ENCODE measurements at places on chromosomes 5 and 9.

DNA sequence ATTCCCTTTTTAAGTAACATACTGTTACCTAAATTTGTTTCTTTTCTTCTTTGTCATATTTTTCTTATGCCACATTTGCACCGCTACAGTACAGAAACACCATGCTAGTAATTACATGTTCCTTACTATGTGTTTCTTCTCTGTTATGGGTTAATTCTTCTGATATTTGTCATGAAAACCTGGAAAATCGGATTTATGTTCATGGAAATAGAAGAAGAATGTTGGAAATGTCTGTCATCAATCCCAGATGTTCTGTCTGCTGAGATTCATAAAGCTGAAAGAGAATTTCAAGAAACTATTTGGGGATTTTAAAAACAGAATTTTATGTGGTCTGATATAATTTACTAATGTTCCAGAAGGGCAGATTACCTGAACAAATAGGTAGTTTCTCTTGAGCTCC is 305.2 kb upstream of the NREP start:
- no peaks in the 10 kb centered on the region for H3K36me3 ChIP-seq
- H3K4me3 ChIP-seq = no peak overlapping the region

DNA sequence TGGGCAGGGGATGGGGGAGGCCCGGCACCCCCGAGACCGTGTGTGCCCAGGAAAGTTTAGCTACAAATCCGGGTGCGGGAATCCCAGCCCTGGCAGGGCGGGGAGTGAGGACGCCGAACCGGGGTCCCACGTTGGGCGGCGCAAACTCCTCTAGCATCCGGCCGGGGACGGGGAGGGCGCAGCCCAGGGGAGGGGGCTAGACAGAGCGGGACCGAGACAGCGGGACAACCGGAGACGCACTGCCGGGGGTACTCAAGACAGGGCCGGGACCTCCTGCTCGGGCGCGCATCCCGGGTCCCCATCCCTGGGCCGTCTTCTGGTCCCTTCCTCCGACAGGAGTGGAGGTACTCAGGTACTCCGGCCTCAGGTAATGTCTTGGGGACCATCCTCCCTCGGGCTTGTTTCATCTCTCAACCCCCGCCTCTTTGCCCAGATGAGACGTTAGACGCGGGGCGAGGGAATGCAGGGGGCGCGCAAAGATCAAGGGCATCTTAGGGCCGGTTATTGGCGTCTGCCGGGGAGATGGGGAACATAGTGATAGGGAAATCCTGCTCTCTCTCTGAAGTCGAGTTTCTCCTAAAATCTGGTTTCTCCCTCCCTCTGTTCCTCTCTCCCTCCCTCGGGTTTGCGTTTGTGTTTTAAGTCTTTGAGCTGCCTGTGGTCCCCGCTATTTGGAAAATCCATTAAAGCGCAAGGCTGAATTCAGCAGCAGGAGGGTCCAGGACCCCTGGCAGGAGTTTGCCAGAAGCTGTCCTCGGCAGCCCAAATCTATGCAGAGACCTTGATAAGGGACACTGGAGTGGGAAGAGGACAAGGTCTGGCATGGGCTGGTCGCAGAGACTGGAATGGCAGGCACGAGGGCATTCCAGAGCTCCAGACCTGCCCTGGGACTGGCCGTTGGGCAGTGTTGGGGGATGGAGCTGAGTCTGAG is 815 bp downstream of the PDZD2 start:
- H3K4me3 ChIP-seq = peak overlapping the region; percentile 87
- no peak for DNase-seq
- H3K27ac ChIP-seq = no peak overlapping the region
- peaks cover 6% of the 10 kb centered on the region for H3K27me3 ChIP-seq
- H3K4me1 ChIP-seq = peaks cover 13% of the 10 kb centered on the region

DNA sequence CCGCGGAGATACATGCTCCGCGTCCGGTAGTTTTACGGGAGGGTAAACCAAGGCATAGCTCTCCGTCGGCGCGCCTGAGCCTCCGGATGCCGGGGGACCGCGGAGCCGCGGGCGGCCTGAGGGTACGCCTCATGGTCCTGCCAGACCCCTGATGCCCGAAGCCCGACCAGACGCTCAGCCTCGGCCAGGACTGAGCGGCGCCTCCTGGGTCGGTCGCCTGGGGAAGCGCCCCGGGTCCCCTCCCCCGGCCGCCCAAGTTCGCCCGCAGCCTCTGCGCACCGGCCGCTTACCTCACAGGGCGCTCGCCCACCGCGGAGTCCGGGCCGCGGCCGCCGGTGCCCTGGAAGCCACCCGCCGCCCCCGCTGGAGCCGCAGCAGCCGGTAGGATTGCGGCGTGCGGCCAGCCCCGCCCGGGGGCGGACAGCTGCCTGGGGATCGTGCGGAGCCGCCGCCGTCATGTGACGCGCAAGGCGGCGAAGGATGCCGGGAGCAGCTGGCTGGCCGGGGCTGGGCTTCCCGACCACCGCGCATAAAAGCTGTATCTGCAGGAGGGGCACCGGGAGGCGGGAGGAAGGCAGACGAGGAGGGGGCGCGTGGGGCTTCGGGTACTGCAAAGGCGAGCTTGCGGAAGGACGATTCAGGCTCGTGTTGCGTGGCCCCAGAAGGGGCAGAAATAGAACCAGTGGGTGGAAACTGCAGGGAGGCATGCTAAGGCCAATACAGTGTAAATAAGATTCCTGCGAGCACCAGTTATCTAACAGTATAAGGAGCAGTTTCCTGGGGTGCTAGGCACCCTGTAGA is at the start of gene FBXO10:
FBXO10 (minus strand) TSS at position 460 of the 801 bp plus-strand sequence. CDS start 34,612 bp downstream, outside the sequence.
- no peaks in the 10 kb centered on the region for H3K36me3 ChIP-seq
- H3K27me3 ChIP-seq = no peaks in the 10 kb centered on the region
- DNase-seq = peak; percentile 74
- peaks cover 6% of the 10 kb centered on the region for H3K4me1 ChIP-seq
- peak within 1 kb of the TSS; percentile 79 for H3K27ac ChIP-seq

DNA sequence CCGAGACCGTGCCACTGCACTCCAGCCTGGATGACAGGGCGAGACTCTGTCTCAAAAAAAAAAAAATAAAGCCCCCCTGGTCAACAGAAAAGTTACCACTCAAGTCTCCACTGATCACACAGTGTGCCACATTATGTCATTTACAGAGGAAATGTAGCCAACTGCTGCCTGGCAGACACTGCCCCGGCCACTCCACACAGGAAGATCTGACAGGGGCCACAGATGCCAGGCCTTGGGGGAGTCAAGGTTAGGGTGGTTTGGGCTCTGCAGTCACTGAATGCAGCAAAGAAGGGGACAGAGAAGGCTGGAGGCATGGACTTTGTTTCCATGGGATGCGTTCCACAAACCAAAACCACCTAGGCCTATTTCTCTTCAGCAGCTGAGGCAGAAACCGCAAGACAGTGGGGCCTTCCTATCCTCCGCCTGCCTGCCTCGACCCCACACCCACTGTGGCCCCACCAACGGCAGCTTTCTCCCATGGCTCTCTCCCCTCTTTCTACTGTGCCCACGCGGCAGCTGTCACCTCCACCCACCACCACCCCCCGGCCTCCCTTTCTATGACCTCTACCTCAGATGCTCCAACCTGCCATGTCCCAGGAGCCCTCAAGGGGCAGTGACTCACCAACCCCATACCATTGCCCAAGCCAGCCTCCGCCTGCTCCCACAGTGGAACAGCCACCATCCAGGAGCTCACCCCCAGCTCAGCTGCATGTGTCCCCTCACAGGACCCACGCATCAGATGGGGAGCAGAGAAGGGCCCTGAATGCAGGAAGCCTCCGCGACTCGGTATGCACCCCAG is 12.4 kb downstream of the IPPK start:
- H3K36me3 ChIP-seq = peaks cover 46% of the 10 kb centered on the region
- H3K4me1 ChIP-seq = no peaks in the 10 kb centered on the region
- no peak overlapping the region for H3K27ac ChIP-seq
- DNase-seq = no peak
- no peak overlapping the region for H3K4me3 ChIP-seq
- no peaks in the 10 kb centered on the region for H3K27me3 ChIP-seq

GRCh38 chr9:107345327-107345726 is 62.2 kb downstream of the RAD23B start:
- no peaks in the 10 kb centered on the region for H3K4me1 ChIP-seq
- H3K27ac ChIP-seq = no peak overlapping the region
- no peaks in the 10 kb centered on the region for H3K27me3 ChIP-seq
- no peak overlapping the region for H3K4me3 ChIP-seq
- no peaks in the 10 kb centered on the region for H3K36me3 ChIP-seq

- H3K4me1 ChIP-seq = no peaks in the 10 kb centered on the region
- H3K4me3 ChIP-seq = no peak overlapping the region
- no peak for DNase-seq
- H3K36me3 ChIP-seq = no peaks in the 10 kb centered on the region
These were observed 125.3 kb downstream of the ST8SIA4 start for GRCh38 chr5:100777680-100778300.

- H3K4me3 ChIP-seq = no peak overlapping the region
- H3K27ac ChIP-seq = no peak overlapping the region
- H3K36me3 ChIP-seq = no peaks in the 10 kb centered on the region
- H3K27me3 ChIP-seq = no peaks in the 10 kb centered on the region
These were observed 20.9 kb upstream of the ARHGAP26 start for GRCh38 chr5:142749321-142749720.

DNA sequence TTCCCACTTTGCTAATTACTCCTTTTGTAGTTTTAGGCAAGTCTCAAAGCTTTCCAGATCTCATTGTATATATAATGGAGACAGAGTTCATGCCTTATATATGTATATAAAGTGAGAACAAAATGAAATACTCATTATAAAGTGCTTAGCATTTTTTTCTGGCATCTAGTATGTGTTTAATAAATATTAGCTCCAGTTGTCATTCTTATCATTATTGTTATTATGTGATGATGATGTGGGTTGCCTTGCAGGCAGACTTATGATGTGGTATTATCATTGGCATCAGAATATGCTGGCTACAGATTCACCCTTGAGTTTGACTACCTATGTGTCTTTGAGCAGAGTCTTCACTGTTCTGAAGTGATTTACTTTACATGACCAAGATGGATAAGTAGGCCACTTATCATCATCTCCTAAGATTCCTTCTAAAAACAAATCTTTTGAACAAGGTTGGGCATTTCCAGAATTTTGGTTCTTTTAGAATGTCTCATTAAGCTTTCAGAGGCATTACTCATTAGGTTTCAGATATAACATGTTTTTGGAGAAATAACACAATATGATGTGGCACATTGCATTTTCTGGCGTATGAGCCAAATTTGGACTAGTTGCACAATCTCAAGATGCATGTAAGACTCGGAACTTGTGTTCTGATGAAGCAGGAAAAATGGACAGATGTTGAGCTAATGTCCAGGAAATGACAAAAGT is 145.6 kb upstream of the TNC start:
- H3K36me3 ChIP-seq = no peaks in the 10 kb centered on the region
- no peak overlapping the region for H3K27ac ChIP-seq
- H3K4me1 ChIP-seq = no peaks in the 10 kb centered on the region
- H3K27me3 ChIP-seq = no peaks in the 10 kb centered on the region

DNA sequence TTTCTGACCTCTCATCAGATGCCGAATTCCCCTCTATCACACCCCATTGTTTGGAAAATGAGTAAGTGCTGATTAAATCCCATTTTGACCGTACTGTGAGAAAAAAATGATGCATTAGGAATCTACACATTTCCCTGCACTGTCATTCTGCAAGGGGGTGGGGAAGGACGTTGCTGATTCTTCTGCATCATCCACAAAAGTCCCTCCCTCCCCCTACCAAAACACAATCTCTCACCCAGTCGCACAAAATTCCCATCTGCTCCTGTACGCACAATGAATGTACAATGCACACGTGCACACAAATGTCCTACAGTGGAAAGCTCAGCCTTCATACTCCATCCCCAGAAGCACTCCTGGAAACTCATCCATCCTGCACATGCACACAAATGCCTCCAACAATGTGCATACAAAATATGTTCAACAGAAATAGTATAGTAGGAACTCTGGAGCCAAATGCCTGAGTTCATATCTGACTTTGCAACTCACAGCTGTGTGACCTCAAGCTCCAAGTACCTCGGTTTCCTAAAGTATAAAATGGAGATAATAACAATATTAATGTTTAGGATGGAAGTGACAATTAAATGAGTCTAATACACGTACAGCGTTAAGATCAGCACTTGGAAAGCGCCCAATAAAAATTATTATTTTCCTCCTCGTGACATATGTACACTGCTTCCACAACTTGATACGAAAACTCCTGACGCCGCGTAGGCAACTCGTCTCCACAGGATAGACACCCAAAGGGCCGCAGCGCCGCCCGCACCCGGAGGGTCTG is 809 bp downstream of the TNIP1 start:
- DNase-seq = no peak
- H3K36me3 ChIP-seq = no peaks in the 10 kb centered on the region
- H3K4me1 ChIP-seq = peaks cover 83% of the 10 kb centered on the region
- H3K27me3 ChIP-seq = no peaks in the 10 kb centered on the region
- H3K27ac ChIP-seq = peak overlapping the region; percentile 98

GRCh38 chr9:15081021-15081753 is 171.0 kb upstream of the FREM1 start:
- H3K4me1 ChIP-seq = no peaks in the 10 kb centered on the region
- H3K36me3 ChIP-seq = no peaks in the 10 kb centered on the region
- no peak overlapping the region for H3K27ac ChIP-seq
- DNase-seq = no peak
- H3K27me3 ChIP-seq = no peaks in the 10 kb centered on the region
- H3K4me3 ChIP-seq = no peak overlapping the region

GRCh38 chr5:14588145-14588544 is 6.6 kb downstream of the OTULINL start:
- peaks cover 6% of the 10 kb centered on the region for H3K4me1 ChIP-seq
- DNase-seq = no peak
- H3K27me3 ChIP-seq = no peaks in the 10 kb centered on the region
- H3K36me3 ChIP-seq = no peaks in the 10 kb centered on the region
- peak overlapping the region; percentile 77 for H3K27ac ChIP-seq

DNA sequence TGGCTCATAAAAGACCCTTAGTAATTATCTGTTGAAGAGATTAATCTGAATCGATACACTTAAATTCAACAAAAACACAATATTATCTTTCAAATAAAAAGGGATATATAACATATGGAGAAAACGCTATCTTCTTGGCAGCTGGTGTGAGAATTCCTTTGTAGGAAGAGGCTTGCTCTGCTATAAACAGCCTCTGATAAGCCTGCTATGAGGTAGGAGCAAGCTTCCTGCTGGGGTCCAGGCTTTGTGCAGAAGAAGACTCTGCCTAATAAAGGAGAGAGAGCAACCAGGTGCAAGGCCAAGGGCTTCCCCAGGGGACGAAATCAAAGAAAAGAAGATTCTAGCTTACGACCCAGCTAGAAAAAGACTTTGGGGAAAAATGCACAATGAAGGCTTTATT is 43.3 kb upstream of the SSBP2 start:
- H3K36me3 ChIP-seq = no peaks in the 10 kb centered on the region
- DNase-seq = no peak
- H3K27me3 ChIP-seq = no peaks in the 10 kb centered on the region
- no peak overlapping the region for H3K27ac ChIP-seq
- no peak overlapping the region for H3K4me3 ChIP-seq

- no peak for DNase-seq
- no peak overlapping the region for H3K27ac ChIP-seq
- no peak overlapping the region for H3K4me3 ChIP-seq
- H3K36me3 ChIP-seq = peaks cover 41% of the 10 kb centered on the region
These were observed 41.4 kb downstream of the LIFR start for GRCh38 chr5:38515092-38515491.

- no peak overlapping the region for H3K27ac ChIP-seq
- H3K4me1 ChIP-seq = peaks cover 7% of the 10 kb centered on the region
- no peak overlapping the region for H3K4me3 ChIP-seq
- no peak for DNase-seq
These were observed 283.7 kb downstream of the CRB2 start for GRCh38 chr9:123639743-123640142.

Measured in upper lobe of left lung (tissue), 6 donors.